ENCODE measurements at places on chromosomes 7 and 10. TPM values are rescaled to one million over a fixed set of nuclear protein-coding genes. Genes with fewer than 3 reads are reported as not detected.

- no peak for DNase-seq
Measured at GRCh38 chr10:48364659-48365405, 58.4 kb downstream of the MAPK8 start.

- no peak for DNase-seq
Measured at GRCh38 chr10:43287056-43288007, 20.5 kb upstream of the RASGEF1A start.

DNA sequence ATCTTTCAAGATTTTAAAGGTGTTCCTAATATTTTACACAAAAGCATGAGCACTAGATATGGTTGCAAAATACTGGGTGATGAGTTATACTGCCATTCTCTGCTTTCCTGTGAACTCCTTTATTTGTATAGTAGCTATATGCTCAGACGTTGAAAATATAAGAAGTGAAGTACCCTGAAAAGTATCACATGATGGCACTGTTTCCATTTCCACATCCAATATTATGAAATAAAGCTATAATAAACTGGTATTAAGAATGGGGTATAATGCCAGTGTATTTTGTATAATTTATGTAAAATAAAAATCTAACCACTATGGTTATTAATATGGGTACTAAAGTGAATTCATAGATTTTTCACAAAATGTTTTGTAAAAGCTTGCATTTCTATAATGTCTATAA, 79.6 kb upstream of the FOXP2 start:
- DNase-seq: no peak

- no peak for DNase-seq
Measured at GRCh38 chr7:81637534-81637933, 132.3 kb downstream of the HGF start.

GRCh38 chr7:138945821-138946220, 35.4 kb downstream of the KIAA1549 start:
- no peak for DNase-seq

DNA sequence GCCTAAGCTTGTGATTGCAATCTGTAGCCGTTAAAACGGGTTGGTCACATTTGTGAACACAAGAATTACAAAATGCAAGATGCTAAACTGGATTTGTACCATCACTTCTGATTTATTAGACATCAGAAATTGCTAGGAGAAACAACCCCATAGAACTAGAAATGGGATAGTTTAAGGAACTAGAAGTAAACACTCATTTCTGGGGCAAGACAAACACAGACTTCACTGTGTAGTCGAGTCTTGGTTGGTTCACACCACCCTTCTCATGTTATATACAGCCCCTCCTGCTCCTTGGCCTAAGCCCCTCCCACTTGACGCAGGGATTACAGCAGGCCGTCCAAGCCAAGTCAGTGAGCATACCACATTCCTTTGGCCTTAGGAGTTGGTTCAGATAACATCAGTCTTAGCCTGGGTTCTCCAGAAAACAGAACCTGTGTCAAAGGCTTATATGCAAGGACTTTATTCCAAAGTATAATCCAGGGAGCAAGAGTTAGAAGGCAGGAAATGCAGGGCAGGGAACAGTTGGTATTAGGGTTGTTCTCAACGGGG, 2.0 kb upstream of the NRAP start:
- no peak for DNase-seq

GRCh38 chr7:139733751-139734150, 44.0 kb downstream of the HIPK2 start:
- DNase-seq: no peak

DNA sequence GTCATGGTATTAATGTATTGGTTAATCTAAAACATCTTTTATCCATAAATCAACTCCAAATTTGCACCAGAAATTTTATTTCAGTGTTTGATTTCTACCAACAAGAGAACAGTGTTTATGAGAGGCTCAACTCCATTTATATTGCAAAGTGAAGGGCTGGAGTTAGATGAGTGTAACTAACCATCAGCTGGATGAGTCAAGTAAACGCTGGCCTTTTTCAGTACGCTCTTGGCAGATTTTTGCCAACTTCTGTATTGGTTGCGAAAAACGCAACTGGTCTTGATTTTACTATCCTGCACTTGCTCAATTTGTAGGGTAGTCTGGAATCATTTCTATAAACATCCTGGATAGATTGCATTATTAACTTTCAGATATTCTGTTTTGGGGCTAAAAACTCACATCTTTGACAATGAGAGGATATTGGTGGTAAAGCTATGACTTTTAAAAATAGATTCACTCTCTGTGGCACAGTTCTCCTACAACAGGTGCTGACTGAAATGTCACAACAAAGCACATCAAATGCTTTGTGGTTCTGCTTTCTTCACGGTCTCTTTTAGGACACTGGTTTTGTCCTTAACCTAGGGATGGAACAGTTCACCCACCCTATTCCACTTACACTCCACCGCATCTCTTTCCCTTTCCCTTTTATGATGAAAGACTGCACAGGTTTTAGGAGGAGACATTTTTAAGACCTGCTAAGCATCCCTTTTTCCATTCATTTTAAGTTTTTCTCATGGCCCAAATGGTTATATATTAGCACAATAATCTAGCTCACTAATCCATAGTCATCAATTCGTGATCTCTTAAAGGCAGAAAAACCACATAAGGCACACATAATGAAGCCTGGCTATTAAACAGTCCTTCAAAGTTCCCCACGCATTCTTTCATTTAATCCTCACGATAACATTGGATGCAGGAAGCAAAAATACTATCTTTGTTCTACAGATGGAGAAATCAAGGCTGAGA, 12.8 kb downstream of the CACNA2D1 start:
- no peak for DNase-seq

DNA sequence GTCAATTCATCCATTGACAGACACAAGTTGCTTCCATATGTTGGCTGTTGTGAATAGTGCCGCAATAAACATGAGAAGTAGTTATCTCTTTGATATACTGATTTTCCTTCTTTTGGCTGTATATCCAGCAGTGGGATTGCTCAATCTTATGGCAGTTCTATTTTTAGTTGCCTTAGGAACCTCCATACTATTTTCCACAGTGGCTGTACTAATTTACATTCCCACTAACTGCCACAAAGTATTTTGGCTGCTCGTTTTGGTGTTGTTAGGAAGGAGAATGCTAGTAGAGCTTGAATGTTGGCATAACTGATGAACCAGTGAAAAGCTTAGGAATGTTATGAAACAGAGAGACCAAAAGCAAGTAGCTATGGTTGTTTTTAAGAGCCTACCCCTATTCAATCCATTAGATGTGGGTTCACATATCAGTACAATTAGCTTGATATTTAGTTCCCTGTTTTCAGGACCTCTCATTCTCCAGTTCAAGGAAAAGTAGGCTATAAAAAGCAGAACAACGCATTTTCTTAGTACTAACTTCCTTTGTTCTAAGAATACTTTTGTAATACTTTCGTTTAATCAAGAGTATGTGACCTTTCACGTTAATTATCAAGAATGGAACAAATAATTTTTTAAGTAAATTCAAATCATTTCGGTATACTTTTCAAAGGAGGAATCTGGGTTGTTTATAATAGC, 100.3 kb downstream of the FAS start:
- DNase-seq: no peak

DNA sequence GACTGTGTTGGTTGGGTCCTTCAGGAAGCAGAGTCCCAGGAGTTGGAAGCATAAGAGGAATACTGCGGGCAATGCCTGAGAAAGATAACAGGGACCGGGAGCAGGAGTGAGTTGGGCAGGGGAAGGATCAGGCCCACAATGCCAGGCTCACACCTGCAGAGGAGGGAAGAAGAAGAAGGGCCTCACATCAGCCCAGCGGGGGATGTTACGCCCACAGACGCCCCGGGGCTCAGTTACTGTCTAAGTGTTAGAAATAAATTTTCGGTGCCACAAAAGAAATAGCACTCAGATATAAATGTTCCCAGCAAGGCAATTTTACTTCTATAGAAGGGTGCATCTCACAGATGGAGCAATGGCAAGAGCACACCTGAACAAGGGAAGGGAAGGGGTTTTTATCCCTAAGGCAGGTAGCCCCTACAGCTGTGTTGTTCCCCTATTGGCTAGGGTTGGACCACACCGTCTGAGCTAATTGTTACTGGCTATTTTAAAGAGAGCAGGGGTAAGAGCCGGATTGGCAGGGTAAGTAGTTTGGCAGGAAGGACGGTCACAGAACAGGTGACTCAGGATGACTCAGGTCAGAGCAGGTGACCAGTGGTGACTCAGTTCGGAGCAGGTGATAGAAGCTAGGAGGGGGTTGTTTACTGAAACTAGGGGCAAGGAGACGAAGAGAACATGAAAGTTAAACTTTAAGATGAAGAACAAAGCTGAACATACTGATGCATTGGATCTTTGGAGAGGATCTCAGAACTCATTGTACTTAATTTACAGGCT, at the start of gene NOS3:
Gene NOS3, plus strand, starts transcription at position 602 of the 771 bp plus-strand sequence. CDS start 2,787 bp downstream, outside the sequence.
- no peak for DNase-seq

DNA sequence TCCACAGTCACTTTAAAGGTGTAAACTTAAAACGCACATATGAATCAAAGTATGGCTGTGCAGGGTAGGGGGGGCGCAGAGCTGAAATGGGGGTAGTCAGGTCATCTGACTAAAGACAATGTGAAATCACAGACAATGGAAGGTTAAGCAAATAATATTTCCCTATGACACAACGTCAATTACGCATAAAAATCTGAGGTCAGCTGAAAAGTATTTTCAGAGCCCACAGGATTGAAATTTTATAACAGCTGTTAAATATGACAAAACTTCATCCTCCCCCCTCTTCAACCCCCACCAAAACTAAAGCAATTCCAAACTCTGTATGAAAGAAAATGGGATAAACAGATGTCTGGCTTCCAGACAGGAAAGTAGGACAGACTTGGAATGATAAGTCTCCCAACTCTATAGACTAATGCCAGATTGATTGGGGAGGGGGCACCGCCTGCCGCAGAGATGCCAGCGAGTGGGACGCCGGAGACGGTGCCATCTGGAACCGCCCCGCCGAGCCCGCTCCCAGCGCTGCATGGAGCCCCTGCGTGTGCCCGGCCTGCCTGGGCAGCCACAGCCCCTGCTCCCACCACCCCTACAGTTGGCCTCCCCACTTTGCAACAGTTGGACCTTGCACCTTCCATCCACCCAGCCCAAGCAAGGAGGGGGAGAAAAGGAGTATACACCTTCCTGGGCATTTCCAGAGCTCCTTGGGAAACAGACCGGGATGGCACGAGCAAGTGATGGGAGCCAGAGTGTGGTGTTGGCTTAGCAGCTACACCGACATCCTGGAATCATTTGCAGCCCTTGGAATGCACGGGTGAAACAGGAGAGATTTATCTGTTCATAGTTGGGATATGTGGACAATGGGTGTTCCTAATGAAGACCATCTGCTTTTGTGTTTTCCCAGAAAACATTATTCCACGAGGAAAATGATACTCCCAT, 10.7 kb downstream of the EBF3 start:
- peak; percentile 57 for DNase-seq

DNA sequence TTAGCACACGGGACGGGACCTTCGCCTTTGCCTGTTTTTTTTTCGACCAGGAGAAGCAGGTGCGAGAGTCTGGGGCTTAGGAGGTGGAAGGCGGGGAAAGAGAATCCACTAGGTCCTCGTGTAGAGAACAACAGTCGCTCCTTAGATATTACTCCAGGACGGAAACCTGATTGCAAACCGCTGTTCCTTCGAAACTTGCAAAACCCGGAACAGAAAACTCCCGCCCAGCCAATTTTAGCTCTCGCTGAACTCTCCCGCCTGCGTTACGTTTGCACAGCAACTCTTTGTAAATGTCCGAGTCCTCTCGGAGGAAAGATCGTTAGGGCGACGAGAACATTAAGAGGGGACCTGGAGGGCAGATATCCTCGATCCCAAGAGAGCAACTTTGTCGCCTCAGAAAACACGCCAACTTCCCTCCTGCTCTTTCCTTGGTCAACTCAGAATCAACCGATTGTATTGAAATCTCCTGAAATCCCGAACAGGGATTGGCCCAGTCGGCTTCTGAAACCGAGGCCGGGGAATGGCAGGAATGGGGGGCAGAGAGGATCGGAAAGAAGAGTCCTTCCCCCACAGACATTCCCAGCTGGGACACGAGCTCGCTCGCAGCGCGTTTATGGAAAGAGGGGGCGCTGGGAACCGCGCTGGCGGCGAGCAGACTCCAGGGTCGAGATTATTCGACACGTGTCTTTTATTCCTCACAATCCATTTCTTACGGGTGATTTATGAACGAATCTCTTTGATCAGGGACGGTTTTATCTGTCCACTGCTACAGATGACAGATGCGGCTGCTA, 9.9 kb downstream of the TWIST1 start:
- DNase-seq: peak; percentile 39

GRCh38 chr7:30510124-30511075, 5.8 kb upstream of the GGCT start:
- no peak for DNase-seq

DNA sequence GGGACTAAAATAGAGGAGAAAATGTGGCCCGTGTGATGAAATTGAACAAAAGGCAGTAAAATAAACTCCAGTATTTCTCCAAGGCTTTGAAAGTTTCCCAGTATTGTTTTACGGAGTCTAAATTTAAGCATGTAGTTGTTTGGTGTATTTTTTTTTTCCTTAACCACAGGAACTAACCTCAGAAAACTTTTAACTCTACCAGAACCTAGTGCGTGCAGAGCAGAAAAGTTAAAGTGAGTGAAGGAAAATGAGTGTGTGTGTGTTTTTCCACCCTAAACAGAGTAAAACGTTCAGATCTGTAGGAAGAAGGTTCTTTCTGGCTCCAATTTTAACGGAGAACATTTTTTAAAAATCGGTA, 812 bp downstream of the PROSER2 start:
- DNase-seq: no peak

DNA sequence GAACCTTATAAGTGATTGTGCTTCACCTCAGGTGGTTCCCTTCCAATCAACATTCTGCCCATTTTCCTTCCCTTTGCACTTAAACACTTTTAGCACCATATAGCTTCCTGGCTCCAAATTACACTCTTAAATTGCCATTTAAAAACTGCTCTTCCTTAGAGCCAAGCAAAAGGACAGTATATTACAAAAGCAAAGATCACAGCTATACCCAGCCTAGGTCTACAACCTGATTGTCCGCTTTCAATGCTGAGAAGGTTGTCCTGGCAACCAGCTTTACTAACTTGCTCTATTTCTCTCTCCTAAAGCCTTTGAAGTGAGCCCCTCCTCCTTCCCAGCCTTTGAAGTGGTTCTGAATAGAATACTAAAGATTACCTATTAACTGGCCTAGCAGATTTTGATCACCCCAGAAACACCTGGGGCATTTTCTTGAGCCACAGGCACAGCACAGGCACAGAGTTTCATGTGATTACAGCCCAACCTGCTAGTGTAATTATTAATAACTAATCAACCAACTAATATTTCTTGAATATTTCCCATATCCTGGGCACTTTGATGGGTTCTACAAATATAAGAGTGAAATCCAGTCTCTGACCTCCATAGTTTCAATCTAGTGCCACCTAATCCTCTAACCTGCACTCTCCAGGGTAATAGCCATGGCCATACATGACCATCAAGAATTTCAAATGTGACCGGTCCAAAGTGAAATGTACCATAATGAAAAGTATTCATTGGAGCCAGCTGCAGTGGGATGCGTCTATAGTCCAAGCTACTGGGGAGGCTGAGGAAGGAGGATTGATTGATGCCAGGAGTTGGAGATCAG, 63.6 kb upstream of the TRIM24 start:
- no peak for DNase-seq

The ICA1 gene
- total RNA-seq: 37.1 TPM

The CTAGE6 gene
- 0.11 TPM for total RNA-seq

The CYP2E1 gene
- 1.00 TPM for total RNA-seq

The SPDYE2B gene
- not detected for total RNA-seq

The TBL2 gene
- 10.6 TPM for total RNA-seq

The XRCC2 gene
- total RNA-seq: 0.38 TPM

The LRRD1 gene
- not detected for total RNA-seq

The PLEKHS1 gene
- total RNA-seq: not detected
